ENCODE measurements at places on chromosomes 6 and 20.

DNA sequence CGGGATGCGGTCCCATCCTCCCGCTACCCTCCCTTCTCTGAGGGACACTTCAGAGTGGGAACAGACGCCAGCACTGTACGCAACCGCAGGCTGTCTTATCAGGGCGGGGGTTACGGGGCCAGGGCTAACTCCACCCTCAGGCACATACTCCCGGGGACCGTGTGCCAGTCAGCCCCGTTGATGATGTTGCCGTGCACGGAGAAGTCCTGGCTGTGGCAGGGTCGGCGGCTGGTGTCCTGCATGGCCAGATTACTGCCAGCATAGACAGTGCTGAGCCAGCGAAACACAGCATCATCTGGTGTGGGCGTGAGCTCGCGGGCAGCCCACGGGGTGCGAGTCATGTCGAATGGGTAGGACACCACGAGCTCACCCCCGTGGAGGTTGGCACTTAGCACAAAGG is 5.0 kb downstream of the CPXM1 start:
- DNase-seq = no peak

- DNase-seq = no peak
Measured at GRCh38 chr6:101113468-101114260, 232.5 kb upstream of the ASCC3 start.

DNA sequence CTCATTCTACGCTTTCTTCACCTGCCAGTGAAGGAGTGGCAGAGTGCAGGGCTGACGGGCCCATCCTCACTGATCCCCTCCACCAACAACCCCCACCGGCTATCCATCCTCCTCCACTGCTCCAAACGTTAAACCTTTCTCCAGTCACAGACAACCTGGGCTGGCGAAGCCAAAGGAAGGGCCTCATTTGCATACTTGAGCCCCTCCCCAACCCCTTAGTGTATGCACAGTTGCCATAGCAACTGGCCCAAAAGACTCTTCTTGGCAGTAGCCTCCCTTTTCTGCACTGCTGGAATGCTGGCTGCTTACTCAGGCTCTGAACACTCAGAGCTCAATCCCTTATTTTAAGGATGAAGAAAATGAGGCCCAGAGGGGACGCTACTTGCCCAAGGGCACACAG is 130.3 kb downstream of the GRM4 start:
- DNase-seq = no peak

DNA sequence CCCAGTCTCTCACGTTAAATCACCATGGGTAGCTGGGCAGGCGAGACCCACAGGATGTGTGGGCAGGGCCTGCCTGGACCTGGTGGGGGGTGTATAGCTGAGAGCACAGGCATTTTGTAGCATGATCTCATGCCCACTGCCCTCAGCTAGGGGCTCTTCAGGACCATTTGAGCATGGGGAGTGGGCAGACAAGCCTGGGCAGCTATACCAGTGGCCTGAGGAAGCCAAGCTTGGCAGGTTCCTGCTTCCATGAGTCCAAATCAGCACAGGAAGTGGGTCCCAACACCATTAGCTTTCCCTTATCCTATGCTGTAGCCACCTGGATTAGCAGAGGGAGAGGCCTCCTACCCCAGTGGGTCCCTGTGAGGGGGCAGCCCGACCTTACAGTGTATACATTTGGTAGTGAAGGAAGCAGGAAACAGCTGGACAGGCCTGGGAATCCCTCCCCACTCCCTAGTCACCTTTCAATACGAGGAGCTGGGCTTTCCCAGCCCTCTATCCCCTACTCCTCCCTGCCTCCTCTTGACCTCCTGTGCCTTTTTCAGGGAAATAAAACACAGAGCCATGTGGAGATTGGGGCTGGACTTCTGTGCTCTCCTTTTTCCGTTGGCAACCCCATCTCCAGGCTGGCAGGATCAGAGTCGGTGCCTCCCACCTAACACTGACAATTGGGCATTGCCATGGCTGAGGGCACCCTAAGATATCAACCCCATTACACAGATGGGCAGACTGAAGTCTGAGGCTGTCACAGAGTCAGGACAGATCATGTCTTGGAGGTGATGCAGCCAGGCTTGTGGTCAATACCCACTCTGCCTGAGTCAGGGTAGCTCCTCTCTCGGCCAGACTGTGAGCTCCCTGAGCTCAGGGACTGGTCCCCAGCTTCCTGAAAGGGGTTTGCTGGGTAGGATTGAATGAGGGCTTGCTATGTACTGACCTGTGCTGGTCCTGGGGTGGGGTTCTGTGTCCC is 59.8 kb downstream of the MRPL14 start:
- DNase-seq = no peak

DNA sequence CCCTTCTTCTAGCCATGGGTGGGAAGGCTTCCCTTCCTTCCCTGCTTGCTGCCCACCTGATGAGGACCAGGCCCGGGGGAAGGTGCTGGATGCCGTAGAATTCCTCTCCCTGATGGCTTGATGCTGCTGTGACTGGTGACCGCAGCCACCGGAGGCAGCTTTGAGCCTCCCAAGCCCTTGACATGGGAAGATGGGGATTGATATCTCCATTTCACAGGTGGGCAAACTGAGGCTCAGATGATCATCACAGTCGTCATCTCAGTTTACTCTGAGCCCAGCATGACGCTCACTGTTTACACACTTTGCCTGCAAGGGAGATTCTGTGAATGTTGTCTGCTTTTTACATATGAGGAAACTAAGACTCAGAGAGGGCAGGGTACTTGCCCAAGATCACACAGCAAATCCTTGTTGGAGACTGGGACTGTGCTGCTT is 43.9 kb downstream of the SRC start:
- DNase-seq = no peak

DNA sequence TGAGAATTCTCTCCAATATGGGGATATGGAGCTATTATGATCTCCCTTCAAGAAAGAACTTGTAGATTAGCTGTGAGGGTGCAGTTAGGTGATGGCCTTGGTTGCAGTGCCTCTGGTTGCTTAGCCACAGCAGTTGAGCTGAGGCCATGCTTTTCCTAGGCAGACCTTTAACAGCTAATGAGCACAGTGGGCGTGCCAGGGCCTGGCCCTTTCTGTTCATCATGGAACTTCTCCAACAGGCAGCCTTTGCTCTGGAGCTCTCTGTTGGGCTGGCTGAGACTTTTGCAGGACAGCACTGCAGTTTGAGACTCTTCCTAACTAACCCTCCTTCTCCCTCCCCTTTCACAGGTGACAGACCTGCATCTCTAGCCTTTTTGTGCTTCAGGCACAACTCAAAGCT is 39.7 kb upstream of the TMEM170B start:
- DNase-seq = no peak

DNA sequence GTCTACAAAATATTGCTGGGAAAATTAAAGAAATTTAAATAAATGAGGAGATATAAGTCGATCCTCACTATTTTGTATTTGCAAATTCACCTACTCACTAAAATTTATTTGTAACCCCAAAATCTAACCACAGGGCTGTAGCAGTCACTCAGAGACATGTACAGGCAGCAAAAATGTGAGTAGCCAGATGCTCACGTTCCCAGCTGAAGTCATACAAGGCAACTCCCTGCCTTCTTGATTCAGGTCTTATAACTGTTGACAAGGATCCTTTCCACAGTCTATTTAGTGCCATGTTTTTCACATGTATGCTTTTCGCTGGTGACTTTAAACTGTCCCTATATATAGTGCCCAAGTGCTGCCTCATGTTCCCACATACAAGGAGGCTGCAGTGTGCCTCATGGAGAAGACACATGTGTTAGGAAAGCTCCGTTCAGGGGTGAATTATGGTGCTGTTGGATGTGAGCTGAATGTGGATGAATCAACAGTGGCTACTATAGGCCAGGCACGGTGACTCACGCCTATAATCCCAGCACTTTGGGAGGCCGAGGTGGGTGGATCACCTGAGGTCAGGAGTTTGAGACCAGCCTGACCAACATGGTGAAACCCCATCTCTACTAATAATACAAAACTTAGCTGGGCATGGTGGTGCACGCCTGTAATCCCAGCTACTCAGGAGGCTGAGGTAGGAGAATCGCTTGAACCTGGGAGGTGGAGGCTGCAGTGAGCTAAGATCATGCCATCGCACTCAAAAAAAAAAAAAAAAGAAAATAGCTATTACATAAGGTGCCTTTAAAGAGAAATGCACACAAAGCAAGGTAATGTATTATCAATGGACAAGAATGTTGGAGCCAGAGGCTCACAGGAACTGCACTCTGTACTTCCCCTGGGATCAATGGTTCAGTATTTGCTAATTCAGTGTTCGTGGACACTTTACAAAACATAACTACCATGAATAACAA is 55.3 kb downstream of the STK35 start:
- no peak for DNase-seq

DNA sequence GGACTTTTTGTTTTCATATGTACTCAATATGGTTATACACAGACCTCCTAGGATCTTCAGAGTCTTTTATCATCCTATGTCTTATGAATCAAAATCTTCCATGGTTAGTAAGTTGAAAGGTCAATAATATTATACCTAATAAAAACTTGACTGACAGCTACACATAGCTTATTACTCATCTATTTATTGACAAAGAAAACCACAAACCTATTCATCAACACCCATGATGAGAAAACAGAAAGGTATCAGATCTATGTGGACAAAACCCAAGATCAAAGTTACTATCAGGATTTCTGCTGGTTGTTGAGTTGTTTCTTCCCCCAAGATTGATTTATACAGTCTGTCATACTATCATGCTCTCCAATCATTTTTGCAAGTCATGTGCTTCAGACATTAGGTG is 460.1 kb upstream of the MANEA start:
- DNase-seq = no peak

- no peak for DNase-seq
Measured at GRCh38 chr20:4637081-4637797, 84.5 kb upstream of the PRND start.

GRCh38 chr6:24910331-24910960 is 25.3 kb downstream of the RIPOR2 start:
- peak; percentile 41 for DNase-seq

GRCh38 chr20:48983423-48984400 is 62.2 kb downstream of the ARFGEF2 start:
- no peak for DNase-seq

DNA sequence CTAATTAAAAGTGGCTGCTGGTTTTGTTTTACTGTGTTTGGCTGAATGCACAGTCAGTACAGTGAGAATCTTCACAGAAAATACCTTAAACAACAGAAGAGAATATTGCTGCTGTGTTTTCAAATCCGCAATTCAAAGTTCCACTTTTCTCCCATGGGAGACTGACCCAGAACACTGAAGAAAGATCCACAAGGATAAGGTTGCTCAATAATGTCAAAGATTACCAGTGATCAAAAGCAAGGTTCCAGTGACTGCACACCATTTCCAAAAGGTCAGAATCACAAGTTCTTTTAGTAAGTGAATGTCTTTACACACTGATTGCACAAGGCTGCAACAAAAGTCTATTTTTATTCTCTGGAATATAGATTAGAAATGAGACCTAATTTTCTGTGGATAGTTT is 82.3 kb downstream of the EPHA7 start:
- no peak for DNase-seq

- DNase-seq = no peak
Measured at GRCh38 chr6:8000188-8000596, 64.0 kb downstream of the BLOC1S5 start.

GRCh38 chr6:133967347-133967746 is 14.3 kb downstream of the TBPL1 start:
- no peak for DNase-seq

GRCh38 chr20:20498076-20498861 is 130.4 kb downstream of the INSM1 start:
- no peak for DNase-seq

- DNase-seq = no peak
Measured at GRCh38 chr6:168343239-168344150, 23.9 kb upstream of the DACT2 start.

- DNase-seq = no peak
Measured at GRCh38 chr20:53179749-53180148, 207.6 kb downstream of the TSHZ2 start.

DNA sequence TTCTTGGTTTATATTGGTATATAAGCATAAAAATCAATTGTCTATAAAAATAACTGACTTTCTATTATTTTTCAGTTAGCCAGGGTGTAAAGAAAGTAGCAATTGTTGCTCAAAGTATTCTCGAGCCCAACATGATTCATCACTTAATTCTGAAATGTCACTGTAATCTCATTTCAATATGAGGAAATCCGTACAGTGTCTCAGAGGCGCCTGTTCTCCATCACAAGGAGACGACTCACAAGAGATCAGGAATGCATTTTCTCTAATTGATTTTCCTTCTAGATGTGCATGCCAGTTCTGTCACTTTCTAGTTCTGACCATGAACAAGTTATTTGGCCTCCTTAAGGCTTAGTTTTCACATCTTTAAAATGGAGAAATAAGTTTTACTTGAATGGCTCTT is 753.1 kb downstream of the MAFB start:
- DNase-seq = no peak

GRCh38 chr6:105797983-105798453 is 288.1 kb upstream of the PRDM1 start:
- no peak for DNase-seq

DNA sequence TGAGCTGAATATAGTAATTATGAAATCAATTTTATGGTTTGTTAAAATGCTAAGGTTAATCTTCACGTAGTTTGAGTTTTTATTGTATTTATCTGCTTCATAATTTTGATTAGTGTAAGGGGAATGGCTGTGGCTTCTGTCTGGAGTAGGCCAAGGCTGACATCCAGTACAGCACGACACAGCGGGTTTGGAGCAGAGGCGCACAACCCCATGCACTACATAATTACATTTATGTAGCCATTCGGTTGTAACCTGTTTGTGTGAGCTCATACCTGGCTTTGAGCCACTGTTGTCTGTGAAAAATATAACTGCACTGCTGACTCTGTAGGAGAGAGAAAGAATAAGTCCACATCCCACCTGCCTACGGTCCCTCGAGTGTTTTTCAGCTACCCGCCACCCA is 615.5 kb downstream of the EYS start:
- DNase-seq = no peak

- DNase-seq = no peak
Measured at GRCh38 chr6:85453490-85453889, 3.6 kb downstream of the NT5E start.

DNA sequence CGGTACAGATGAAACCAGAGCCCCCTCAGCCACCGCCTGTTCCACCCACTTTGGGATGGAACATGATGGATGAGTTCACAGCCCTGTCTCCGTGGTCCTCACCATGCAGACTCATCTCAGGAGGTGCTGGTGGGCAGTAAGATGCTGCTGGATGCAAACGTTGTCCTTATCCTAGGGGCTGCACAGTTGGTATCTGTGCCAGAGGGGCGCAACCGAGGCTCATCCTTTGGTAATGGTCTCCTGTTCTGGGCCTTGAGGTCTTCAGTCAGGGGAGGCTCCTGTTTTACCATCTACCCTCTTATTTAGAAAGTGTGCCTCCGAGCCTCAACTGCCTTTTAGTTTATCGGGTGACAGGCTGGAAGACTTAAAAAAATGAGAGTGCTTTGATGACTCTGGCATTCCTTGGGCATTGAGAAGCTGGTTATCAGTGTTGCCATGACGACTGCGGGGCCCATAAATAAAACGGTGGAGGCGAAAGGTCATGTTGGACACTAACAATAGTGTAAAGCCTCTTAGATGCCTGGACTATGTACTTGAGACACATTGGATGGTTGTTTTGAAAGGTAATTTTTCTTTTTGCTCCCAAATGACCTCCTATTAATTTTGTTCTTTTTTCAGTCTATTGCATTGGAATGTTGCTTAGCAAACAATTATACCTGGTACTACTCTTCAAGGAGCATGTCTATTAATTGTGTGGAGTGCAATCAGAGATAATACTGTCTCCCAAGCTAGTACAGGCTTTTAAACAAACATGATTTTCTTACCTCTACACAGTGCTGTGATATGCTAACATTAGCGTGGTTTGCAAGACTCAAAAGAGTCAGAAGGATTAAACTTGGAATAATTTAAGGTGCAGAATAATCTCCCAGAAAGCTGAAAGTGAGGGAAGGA is 74.2 kb upstream of the DSP start:
- no peak for DNase-seq

- DNase-seq = no peak
Measured at GRCh38 chr6:116763906-116764628, 1.5 kb downstream of the FAM162B start.

Data from NCI-H2171 (cell line).